ENCODE measurements at places on chromosomes 13 and 19. TPM values are rescaled to one million over a fixed set of nuclear protein-coding genes. Genes with fewer than 3 reads are reported as not detected.

GRCh38 chr13:65763811-65764210 is 1466.3 kb downstream of the PCDH9 start:
- no peak overlapping the region for H3K27ac ChIP-seq
- DNase-seq, result no peak
- H3K4me1 ChIP-seq, result no peaks in the 10 kb centered on the region
- no peaks in the 10 kb centered on the region for H3K36me3 ChIP-seq
- H3K27me3 ChIP-seq, result no peaks in the 10 kb centered on the region

GRCh38 chr19:2197270-2197669 is 33.5 kb downstream of the DOT1L start:
- H3K4me1 ChIP-seq, result no peaks in the 10 kb centered on the region
- no peak overlapping the region for H3K4me3 ChIP-seq
- no peaks in the 10 kb centered on the region for H3K27me3 ChIP-seq
- no peak overlapping the region for H3K27ac ChIP-seq
- no peak for DNase-seq

DNA sequence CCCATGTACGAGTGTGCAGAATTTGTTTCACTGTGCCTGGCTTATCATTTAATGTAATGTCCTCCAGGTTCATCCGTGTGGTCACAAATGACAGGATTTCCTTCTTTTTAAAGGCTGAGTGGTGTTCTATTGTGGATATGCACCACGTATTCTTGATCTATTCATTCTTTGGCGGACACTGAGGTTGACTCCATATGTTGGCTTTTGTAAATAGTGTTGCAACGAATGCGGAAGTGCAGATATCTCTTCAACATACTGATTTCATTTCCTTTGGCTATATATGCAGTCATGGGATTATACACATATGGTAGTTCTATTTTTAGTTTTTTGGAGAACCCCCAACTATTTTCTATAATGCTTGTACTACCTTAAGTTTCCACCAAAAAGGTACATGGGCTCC is 13.0 kb downstream of the OR7A5 start:
- H3K4me3 ChIP-seq, result no peak overlapping the region
- no peaks in the 10 kb centered on the region for H3K36me3 ChIP-seq
- no peaks in the 10 kb centered on the region for H3K27me3 ChIP-seq

DNA sequence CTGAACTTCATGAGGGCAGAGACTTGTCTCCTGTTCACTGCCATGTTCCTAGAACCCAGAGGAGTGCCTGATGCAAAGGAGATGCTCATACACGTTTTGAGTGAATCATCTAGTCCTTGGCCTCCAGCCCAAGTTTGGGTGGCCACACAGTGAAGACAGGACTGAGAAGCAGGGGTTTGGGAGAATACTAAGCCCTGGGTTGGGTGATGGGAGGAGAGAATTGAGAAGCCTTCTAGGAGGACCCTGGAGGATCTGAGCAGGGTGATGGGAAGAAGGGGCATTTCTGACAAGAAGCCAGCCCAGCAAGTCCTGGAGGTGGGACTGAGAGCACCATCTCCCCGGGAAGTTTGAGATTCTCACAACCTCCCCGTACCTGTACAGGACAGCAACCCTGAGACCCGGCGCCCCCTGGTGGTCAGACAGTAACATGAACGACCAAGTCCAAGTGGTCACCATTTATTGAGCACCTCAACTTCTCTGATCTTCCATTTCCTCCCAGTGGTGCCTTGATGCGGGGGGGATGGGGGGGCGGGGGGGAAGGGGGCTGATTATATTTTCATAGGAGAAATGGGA is 11.0 kb downstream of the CTU1 start:
- H3K36me3 ChIP-seq, result peaks cover under 1% of the 10 kb centered on the region
- no peaks in the 10 kb centered on the region for H3K27me3 ChIP-seq
- H3K4me1 ChIP-seq, result peaks cover 13% of the 10 kb centered on the region
- H3K4me3 ChIP-seq, result no peak overlapping the region
- no peak overlapping the region for H3K27ac ChIP-seq
- peak; percentile 72 for DNase-seq

DNA sequence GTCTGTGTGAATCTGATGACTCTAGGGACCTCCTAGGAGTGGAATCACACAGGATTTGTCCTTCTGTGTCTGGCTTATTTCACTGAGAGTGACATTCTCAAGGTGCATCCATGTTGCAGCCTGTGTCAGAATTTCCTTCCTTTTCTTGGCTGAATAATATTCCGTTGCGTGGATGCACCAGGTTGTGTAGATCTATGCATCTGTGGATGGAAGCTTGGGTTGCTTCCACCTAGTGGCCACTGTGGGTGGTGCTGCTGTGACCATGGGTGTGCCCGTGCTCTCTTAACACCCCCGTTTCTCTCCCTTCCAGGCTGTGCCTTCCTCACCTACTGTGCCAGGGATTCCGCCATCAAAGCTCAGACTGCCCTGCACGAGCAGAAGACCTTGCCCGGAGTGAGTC is 26.2 kb downstream of the CELF5 start:
- H3K4me3 ChIP-seq, result no peak overlapping the region
- no peaks in the 10 kb centered on the region for H3K27me3 ChIP-seq
- H3K4me1 ChIP-seq, result no peaks in the 10 kb centered on the region
- peak; percentile 19 for DNase-seq
- no peaks in the 10 kb centered on the region for H3K36me3 ChIP-seq

DNA sequence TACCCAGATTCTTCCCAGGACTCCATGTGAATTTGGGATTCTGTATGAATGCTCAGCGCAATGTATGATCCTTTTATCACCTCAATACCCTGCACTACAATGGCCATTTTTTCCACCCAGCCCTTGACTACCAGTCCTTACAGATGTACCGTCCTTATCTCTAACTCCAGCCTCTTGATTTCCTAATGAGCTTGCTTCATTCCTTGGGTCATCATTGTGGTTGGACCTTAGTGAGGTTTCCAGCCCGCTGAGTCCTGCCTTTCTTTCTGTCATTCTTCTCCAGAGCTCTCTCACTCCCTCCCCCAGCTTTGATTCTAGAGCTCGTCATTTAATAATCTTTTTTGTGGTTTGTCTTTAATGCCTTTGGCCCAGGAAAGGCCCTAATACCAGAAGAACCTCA is 438.5 kb downstream of the ZNF536 start:
- no peak overlapping the region for H3K27ac ChIP-seq
- no peaks in the 10 kb centered on the region for H3K27me3 ChIP-seq
- no peaks in the 10 kb centered on the region for H3K36me3 ChIP-seq
- DNase-seq, result no peak

DNA sequence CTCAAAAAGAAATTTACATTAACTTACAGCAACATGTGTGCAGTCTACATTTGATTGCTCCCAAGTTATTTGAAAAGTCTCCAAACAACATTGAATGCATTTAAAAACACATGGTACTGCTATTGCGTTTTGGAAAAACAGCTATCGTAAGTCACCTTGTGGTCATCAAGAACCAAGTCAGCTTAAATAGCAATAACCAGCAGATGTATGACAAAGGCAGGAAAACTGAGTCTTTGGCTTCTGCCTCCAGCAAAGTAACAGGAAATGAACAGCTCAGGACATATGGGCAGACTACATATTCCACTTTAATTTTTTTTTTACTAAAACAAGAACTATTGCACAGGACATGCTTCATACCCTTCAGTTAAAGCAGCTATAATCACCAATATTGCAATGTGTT is 580.6 kb upstream of the SPRY2 start:
- no peak overlapping the region for H3K4me3 ChIP-seq
- no peaks in the 10 kb centered on the region for H3K36me3 ChIP-seq
- H3K4me1 ChIP-seq, result no peaks in the 10 kb centered on the region

DNA sequence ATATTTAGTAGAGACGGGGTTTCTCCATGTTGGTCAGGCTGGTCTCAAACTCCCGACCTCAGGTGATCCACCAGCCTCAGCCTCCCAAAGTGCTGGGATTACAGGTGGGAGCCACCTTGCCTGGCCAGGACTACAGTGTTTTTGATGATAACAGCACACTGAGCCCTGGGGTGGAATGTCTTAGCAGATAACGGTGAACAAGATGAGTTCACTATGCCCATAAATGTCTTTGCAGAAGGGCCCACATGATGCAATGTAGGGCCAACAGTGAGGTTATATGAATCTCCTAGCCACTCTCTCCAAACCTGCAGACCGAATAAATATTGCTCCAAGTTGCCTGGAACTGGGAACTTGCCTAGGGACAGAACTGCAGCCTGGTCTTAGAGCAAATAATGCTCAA is 235.1 kb downstream of the COG6 start:
- H3K27ac ChIP-seq, result no peak overlapping the region
- no peaks in the 10 kb centered on the region for H3K27me3 ChIP-seq
- peaks cover 24% of the 10 kb centered on the region for H3K4me1 ChIP-seq

DNA sequence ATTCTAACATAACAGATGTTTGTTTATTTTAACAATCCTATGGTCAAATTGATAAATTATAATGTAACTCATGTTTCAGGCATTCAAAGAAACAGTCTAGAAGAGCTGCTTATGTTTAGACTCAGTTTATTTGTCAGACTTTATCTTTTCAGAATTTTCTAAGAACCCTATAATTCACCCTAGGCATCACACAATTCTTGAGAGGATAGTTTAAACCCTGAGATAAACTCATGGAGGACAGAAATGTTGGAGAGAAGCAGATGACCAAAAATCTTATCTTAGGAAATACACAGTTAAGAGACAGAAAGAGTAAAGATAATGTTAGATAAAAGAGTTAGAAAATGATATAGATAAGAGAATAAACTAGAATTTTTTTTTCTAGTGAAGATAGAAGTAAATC is 1185.7 kb upstream of the SLC10A2 start:
- H3K36me3 ChIP-seq, result no peaks in the 10 kb centered on the region
- H3K27ac ChIP-seq, result no peak overlapping the region
- H3K4me3 ChIP-seq, result no peak overlapping the region
- no peaks in the 10 kb centered on the region for H3K27me3 ChIP-seq
- DNase-seq, result no peak
- no peaks in the 10 kb centered on the region for H3K4me1 ChIP-seq

GRCh38 chr19:28831462-28831861 is 381.5 kb downstream of the UQCRFS1 start:
- H3K36me3 ChIP-seq, result no peaks in the 10 kb centered on the region
- no peaks in the 10 kb centered on the region for H3K27me3 ChIP-seq
- no peak overlapping the region for H3K27ac ChIP-seq
- no peak for DNase-seq
- no peak overlapping the region for H3K4me3 ChIP-seq

DNA sequence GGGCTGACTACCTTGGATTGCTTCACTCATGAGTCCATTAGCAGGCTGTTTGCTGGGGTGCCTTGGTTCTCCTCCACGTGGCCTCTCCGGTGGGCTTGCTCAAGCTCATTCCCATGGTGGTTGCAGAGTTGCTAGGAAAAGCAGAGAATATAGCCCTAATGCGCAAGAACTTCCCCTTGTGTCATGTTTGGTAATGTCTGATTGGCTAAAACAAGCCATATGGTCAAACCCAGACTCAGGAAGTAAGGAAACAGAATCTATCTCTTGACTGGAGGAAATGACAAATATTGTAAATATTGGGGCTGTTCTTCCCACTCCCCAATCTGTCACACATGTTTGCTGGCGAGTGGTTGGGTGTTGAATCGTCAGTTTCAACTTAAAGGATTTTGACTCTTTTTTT is 12.1 kb downstream of the NFILZ start:
- DNase-seq, result no peak
- no peaks in the 10 kb centered on the region for H3K36me3 ChIP-seq
- H3K27me3 ChIP-seq, result no peaks in the 10 kb centered on the region

DNA sequence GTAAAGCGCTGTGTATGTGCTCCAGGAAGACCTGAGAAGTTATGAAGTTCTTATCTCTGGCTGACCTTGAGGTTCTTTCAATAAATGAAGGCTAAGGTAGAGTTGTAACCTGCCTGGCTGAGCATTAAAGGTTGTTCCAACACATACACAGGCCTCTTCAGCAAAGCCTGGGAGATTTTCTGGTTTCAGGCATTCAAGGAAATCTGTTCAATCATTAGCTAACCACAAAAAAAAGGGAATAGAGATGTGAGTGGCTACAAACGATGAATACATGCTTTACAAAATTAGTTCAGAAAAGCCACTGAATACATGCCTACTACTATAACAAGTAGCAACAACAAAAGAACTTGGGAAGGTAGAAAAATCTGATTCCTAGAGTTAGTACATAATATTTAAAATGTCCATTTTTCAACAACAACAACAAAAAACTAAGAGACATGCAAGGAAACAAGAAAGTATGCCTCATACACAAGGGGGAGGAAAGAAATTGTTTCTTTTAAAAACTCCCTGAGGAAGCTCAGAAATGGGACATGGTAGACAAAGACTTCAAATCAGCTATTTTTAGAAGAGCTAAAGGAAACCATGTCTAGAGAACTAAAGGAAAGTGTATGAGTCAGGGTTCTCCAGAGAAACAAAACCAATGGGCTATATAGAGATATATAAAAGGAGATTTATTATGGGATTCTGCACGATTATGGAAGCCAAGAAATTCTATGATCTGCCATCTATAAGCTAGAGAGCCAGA is 191.5 kb upstream of the IPO5 start:
- H3K36me3 ChIP-seq, result no peaks in the 10 kb centered on the region
- no peaks in the 10 kb centered on the region for H3K27me3 ChIP-seq
- no peak overlapping the region for H3K4me3 ChIP-seq
- no peak for DNase-seq
- H3K4me1 ChIP-seq, result no peaks in the 10 kb centered on the region

DNA sequence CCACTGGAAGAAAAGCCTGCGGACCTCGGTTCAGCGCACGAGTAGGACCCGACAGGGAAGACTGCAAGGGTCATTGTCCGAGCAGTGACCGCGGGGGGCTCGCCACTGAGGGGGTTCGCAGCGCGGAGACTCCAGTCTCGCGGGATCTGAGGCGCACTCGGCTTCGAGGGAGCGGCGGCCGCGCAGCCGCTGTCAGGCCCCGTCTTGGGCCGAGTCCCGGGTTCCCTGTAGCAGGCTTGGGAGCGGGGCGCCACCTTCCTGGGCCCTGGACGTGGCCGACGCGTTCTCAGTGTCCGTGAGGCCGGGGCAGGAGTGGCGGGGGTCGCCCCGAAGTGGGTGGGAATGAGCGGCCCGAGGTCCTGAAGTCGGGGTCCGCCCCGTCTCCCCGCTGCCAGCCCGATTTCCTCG is 474 bp upstream of the FAM174C start:
- H3K27ac ChIP-seq, result peak overlapping the region; percentile 92
- peaks cover 51% of the 10 kb centered on the region for H3K36me3 ChIP-seq
- H3K27me3 ChIP-seq, result no peaks in the 10 kb centered on the region

GRCh38 chr13:50152224-50152623 is 137.0 kb downstream of the KCNRG start:
- peak overlapping the region; percentile 45 for H3K4me3 ChIP-seq
- no peaks in the 10 kb centered on the region for H3K36me3 ChIP-seq
- peaks cover 8% of the 10 kb centered on the region for H3K4me1 ChIP-seq
- no peak overlapping the region for H3K27ac ChIP-seq
- no peak for DNase-seq

The ZNF345 gene
- total RNA-seq, result 3.9 TPM

The CEACAM4 gene
- not detected for total RNA-seq

The WDR88 gene
- not detected for total RNA-seq

The ZNF763 gene
- total RNA-seq, result 2.0 TPM

The CEACAM16 gene
- not detected for total RNA-seq

The EDNRB gene
- total RNA-seq, result 0.09 TPM

The DNASE2 gene
- 22.4 TPM for total RNA-seq

The ZNF829 gene
- 7.7 TPM for total RNA-seq

The IGSF23 gene
- not detected for total RNA-seq

The MBD3L2 gene
- not detected for total RNA-seq

The LGALS14 gene
- not detected for total RNA-seq
